CD14-positive monocyte (primary cell): ENCODE measurements at places on chromosomes 5 and 9.

- no peak for DNase-seq
Observed at GRCh38 chr9:114025760-114026159, 52.3 kb downstream of the AMBP start.

- no peak for DNase-seq
Observed at GRCh38 chr9:113992276-113992951, 85.7 kb downstream of the AMBP start.

DNA sequence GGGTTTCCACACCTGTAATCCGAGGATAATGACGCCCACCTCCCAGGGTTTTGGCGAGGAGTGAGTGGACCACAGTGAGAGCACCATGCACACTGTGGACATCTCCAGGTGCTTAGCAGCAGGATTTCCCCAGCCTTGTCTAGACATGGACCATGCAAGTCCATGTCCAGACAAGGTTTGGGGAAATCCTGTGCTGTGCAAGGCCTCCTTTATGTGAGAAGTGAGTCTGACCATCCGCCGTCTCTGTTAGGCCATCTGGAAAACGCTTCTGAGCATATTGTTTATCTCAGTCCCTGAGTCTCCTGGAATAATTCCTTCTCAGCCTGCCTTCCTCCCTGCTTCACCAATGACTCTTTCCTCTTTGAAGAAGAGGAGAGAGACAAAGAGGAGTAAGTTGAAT, 26.2 kb upstream of the TNFAIP8 start:
- no peak for DNase-seq

DNA sequence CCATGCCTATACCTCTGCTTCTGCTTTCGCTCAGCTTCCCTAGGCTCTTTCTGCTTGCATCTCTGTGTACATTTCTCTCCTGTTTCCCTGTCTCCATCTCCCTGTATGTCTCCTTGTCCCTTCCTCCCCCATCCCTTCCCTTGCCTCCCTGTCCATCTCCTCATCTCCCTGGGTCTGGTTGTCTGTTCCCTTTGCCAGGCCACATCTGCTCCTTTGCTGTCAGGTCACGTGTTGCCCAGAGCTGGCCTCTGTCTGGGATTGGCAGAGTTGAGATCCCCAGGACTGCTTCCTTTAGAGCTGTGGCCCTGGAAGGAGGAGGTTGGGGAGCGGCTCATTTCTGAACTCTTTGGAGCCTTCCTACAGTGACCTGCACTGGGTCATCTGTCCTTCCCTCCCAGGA, 31.8 kb upstream of the PTGS1 start:
- DNase-seq, result no peak

- peak; percentile 70 for DNase-seq
Observed at GRCh38 chr5:176547802-176548201, 1.3 kb upstream of the CDHR2 start.

GRCh38 chr9:114109124-114109523, 10.0 kb upstream of the KIF12 start:
- no peak for DNase-seq

- DNase-seq, result no peak
Observed at GRCh38 chr9:88076286-88077070, 61.8 kb downstream of the SPATA31C2 start.

GRCh38 chr9:81002242-81002641, 687.1 kb downstream of the TLE1 start:
- no peak for DNase-seq

DNA sequence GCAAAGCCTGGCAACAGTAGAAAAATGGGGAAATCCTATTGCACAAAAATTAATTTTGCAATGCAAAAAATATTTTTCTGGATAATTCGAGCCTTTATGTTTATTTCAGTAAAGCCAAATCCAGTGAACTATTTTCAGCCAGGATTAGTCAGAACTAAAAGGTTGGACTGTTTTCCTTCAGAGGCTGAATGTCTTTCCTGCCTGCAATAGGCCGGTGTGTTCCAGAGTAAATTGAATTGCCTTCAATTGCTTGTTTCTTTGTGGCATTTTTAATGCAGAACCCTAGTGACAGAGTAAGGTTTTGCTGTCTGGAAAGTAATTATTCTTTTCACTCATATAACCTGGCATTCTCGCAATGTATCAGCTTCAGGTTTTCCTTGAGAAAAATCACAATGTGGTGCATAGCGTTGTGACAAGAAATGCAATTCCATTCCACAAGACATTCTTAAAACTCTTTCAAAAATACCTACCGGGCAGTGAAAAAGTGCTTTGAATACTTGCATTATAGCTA, 183.7 kb downstream of the GLIS3 start:
- no peak for DNase-seq

DNA sequence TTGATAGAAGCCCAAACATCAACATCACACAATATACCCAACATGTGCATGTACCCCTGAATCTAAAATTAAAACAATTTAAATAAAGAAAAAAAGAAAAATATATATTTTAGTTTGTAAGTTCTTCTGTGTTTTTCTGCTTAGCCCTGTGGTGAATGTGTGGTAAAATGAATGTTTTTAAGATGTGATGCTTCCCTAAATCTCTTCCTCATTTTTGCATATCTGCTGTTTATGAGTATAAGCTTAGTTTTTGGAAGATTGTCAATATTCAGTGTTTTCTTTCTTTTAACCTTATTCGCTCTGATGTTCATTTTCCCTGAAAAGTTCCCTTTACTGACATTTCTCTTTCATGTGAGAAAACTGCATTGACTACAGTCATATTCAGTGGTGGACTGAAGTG, 44.4 kb upstream of the DAB2 start:
- DNase-seq, result peak; percentile 41

GRCh38 chr5:27908341-27908740, 870.0 kb upstream of the CDH9 start:
- DNase-seq, result no peak

DNA sequence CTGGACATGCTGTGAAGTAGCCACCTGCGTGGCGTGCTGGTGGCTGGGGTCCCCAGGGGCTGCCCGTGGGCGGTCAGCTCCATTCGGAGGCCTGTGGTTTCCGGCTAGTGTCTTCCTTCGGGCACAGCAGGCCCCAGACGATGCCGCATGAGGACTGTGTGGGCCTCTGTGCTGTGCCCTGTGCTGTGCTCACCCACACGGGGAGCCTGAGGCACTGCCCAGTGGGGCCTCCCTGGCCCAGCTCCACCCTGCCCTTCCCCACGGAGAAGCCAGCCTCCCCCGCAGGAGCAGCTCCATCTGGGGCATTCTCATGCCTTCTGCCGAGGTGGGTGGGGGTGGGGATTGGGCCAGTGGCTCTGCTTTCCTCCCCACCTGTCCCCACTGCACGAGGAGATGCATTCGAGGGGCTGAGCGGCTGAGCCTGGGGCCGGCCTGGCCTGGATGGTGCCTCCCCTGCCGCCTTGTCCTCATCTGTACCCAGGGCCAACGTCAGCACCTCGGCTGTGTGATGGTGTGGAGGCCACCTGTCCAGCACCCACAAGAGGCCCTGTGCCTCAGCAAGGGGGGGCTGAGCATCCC, 24.2 kb downstream of the RXRA start:
- no peak for DNase-seq

- no peak for DNase-seq
Observed at GRCh38 chr5:145362266-145362665, 472.9 kb downstream of the PRELID2 start.

GRCh38 chr9:107018861-107019545, 156.0 kb downstream of the ZNF462 start:
- DNase-seq, result no peak

DNA sequence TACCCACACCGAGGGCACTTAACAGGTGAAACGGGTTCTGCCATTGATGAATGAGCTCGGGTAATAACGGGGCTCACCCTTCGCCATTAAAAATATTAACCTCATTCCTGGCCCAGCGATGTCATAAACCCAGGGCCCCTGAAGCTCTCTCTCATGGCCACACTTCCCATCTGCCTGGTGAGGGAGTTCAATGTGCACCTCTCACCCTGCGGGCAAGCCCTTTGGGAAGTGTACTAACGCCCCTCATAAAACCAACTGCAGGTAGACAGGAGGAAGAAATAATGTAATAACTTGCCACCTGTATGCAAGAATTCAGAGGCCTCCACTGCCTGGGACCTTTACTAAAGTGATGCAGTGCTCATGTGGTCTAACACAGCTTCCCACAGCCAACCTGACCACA, 35.1 kb downstream of the SHB start:
- no peak for DNase-seq

GRCh38 chr5:168162464-168162863, 129.0 kb upstream of the WWC1 start:
- no peak for DNase-seq

DNA sequence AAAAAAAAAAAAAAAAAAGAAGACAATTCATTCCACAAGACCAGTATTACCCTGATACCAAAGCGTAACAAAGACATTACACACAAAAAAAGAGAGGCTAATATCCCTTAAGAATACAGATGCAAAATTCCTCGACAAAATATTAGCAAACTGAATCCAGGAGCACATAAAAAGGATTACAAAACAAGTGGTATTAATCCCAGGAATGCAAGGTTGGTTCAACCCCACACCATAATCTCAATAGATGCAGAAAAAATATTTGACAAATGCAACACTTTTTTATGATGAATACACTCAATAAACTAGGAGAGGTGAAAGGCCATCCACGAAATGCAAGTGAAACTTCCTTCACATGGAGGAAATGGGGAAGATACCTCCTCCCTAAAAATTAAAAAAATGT, 80.1 kb upstream of the TLR4 start:
- no peak for DNase-seq

GRCh38 chr5:119426057-119426456, 26.2 kb upstream of the HSD17B4 start:
- DNase-seq, result peak; percentile 71

GRCh38 chr5:151071848-151072629, 8.8 kb downstream of the TNIP1 start:
- DNase-seq, result no peak
